ENCODE measurements at places on chromosomes 2 and 18.

DNA sequence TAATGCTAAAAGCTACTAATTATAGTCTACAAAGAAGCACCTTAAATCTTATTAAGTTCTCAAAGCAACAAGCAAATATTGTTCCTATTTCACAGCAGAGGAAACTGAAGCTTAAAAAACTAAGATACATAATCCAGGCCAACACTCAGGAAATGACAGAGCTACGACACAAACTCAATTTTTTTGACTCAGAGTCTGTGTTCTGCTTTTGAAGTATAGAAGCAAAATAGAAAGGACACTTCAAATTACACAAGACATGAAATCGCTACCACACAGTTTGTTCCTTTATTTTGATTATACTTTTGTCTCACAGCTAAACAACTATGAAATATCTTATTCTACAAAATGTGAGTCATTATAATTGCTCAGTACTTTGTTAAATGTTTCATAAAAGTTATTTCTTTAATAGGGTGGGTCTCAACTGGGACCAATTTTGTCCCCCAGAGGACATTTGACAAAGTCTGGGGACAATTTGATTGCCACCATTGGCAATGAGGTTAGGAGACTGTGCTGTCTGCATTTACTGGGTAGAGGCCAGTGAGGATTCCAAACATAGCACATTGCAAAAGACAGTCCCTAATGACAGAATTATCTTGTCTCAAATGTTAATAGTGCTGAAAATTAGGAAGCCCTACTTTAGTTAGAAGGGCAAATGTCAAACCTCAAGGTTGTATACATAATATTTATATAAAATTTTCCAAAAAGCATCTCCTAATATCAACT lies 101.5 kb upstream of the GRB14 start:
- H3K4me3 ChIP-seq: no peak overlapping the region
- peak overlapping the region; percentile 52 for H3K27ac ChIP-seq
- no peak for DNase-seq
- no peaks in the 10 kb centered on the region for H3K4me1 ChIP-seq
- H3K27me3 ChIP-seq: no peaks in the 10 kb centered on the region

- no peaks in the 10 kb centered on the region for H3K4me1 ChIP-seq
- no peaks in the 10 kb centered on the region for H3K36me3 ChIP-seq
These were observed 174.1 kb upstream of the ALPP start for GRCh38 chr2:232204457-232204931.

- H3K27ac ChIP-seq: no peak overlapping the region
- no peaks in the 10 kb centered on the region for H3K36me3 ChIP-seq
- H3K27me3 ChIP-seq: no peaks in the 10 kb centered on the region
- DNase-seq: no peak
- no peaks in the 10 kb centered on the region for H3K4me1 ChIP-seq
These were observed 88.1 kb downstream of the ASXL2 start for GRCh38 chr2:25790074-25790790.

GRCh38 chr18:11521853-11522252 lies 87.5 kb upstream of the SLC35G4 start:
- H3K36me3 ChIP-seq: no peaks in the 10 kb centered on the region
- H3K27ac ChIP-seq: no peak overlapping the region
- H3K4me3 ChIP-seq: no peak overlapping the region
- no peaks in the 10 kb centered on the region for H3K4me1 ChIP-seq

GRCh38 chr2:95667480-95667879 lies 75.7 kb downstream of the TRIM43 start:
- H3K4me1 ChIP-seq: no peaks in the 10 kb centered on the region
- H3K36me3 ChIP-seq: no peaks in the 10 kb centered on the region
- no peak for DNase-seq
- no peaks in the 10 kb centered on the region for H3K27me3 ChIP-seq

- H3K27ac ChIP-seq: no peak overlapping the region
- H3K4me1 ChIP-seq: no peaks in the 10 kb centered on the region
- H3K36me3 ChIP-seq: no peaks in the 10 kb centered on the region
- no peak for DNase-seq
- no peaks in the 10 kb centered on the region for H3K27me3 ChIP-seq
These were observed 61.4 kb downstream of the LHCGR start for GRCh38 chr2:48694149-48694548.

DNA sequence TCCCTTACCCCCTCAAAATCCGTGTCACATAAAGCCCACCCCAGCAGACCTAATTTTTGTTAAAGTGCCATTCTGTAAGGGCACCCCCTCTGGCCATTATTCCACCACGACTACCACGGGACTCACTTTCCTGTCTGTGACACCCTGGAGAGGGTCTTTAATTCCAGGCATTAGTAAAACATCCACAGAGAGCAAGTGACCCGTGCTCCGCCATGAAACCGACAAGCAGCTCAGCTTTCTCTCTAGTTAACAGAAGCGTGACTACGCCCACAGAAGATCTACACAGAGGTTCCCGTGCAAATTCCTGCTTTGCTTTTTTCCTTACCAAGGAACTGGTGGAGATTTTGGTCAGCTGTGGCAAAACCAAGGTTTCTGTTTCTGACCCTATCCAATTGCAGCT lies 4.4 kb downstream of the SIGLEC15 start:
- no peak overlapping the region for H3K27ac ChIP-seq
- no peak for DNase-seq
- H3K36me3 ChIP-seq: no peaks in the 10 kb centered on the region
- H3K27me3 ChIP-seq: no peaks in the 10 kb centered on the region

GRCh38 chr2:217932803-217933616 lies 69.8 kb downstream of the TNS1 start:
- H3K4me1 ChIP-seq: peaks cover 72% of the 10 kb centered on the region
- no peaks in the 10 kb centered on the region for H3K36me3 ChIP-seq
- H3K27me3 ChIP-seq: no peaks in the 10 kb centered on the region
- DNase-seq: no peak
- peak overlapping the region; percentile 65 for H3K4me3 ChIP-seq

DNA sequence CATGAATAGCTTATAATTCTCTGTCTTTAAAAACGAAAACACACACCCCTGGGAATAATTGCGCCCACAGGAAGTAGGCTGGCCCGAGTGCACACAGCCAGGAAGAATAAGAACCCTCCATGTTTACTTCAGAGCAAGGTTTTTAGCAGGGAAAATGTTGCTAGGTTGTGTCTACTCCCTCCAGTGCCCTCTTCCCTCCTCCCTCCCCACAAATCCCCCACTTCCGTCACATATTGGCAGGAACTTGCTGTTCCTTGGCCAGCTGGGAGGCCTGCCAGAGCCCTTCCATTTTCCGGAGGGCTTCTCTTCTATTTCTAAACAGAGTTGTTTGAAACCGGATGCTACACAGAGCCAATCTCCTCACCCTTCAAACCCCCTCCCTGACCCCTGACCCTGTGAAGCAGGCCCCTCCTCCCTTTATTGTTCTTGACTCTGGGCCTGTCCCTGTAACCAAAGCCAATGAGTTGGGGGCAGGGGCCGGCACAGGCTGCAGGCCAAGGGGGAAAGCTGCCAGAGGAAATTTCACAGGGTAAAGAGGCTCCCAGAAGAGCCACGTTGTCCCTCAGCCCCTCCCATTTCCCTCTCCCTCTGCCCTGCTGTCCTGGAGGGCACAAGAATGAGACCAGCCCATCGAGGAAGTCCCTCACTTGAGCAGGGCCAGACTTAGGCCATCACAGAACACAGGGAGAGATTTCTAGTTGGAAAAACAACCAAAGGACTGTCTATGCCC lies 49.8 kb upstream of the LGALSL start:
- peak overlapping the region; percentile 90 for H3K27ac ChIP-seq
- DNase-seq: peak; percentile 64
- H3K4me3 ChIP-seq: peak overlapping the region; percentile 6
- no peaks in the 10 kb centered on the region for H3K27me3 ChIP-seq
- H3K4me1 ChIP-seq: peaks cover 44% of the 10 kb centered on the region

- peak; percentile 23 for DNase-seq
- H3K27me3 ChIP-seq: no peaks in the 10 kb centered on the region
- H3K27ac ChIP-seq: no peak overlapping the region
- no peak overlapping the region for H3K4me3 ChIP-seq
- no peaks in the 10 kb centered on the region for H3K36me3 ChIP-seq
These were observed 117.4 kb upstream of the CWC22 start for GRCh38 chr2:180124273-180125139.

DNA sequence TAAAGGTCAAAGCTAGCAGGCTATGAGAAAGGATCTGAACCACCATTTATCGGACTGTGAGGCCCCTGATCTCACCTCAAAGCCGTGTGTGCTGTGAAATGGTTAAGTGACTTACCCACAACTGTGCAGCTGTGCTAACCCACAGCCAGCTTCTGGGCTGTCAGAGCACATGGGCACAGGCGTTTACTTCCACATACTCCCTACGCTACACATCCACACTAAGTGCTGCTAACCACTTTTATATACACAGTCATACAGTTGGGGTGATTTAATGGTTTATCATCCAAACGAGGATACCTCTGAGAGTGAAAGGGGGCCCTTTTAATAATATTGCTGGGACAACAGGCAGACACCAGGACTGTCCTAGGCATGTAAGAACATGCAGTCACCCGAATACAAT lies 37.3 kb downstream of the CYRIA start:
- H3K27me3 ChIP-seq: no peaks in the 10 kb centered on the region
- H3K4me3 ChIP-seq: no peak overlapping the region
- no peak for DNase-seq
- H3K4me1 ChIP-seq: peaks cover 25% of the 10 kb centered on the region
- H3K36me3 ChIP-seq: no peaks in the 10 kb centered on the region
- H3K27ac ChIP-seq: no peak overlapping the region

- H3K4me1 ChIP-seq: no peaks in the 10 kb centered on the region
- no peak overlapping the region for H3K4me3 ChIP-seq
- no peak for DNase-seq
- H3K27ac ChIP-seq: no peak overlapping the region
- H3K27me3 ChIP-seq: no peaks in the 10 kb centered on the region
These were observed 1.3 kb downstream of the NYAP2 start for GRCh38 chr2:225400546-225401400.

- peak; percentile 18 for DNase-seq
- no peaks in the 10 kb centered on the region for H3K27me3 ChIP-seq
- no peaks in the 10 kb centered on the region for H3K4me1 ChIP-seq
- no peak within 1 kb of the TSS for H3K27ac ChIP-seq
These were observed at the start of gene SCN1A for GRCh38 chr2:166127217-166128155. SCN1A (minus strand) TSS chr2:166128020; CDS start chr2:166073621, 54,399 bp downstream.

- H3K27me3 ChIP-seq: no peaks in the 10 kb centered on the region
- no peak for DNase-seq
- no peak overlapping the region for H3K27ac ChIP-seq
- peaks cover 5% of the 10 kb centered on the region for H3K4me1 ChIP-seq
These were observed 62.8 kb downstream of the NBEAL1 start for GRCh38 chr2:203077451-203077850.

DNA sequence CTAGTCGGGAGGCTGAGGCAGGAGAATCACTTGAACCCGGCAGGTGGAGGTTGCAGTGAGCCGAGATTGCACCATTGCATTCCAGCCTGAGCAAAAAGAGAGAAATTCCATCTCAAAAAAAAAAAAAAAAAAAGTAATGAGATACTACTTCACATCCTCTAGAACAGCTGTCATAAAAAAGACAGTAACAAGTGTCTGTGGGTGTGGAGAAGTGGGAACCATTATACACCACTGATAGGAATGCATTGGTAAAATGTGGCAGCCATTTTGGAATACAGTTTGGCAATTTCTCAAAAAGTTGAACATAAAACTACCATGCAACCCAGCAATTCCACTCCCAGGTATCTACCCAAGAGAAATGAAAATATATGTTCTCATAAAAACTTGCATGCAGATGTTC lies 166.6 kb downstream of the GREB1L start:
- no peak overlapping the region for H3K27ac ChIP-seq
- no peaks in the 10 kb centered on the region for H3K36me3 ChIP-seq
- H3K4me3 ChIP-seq: no peak overlapping the region
- no peak for DNase-seq
- H3K4me1 ChIP-seq: no peaks in the 10 kb centered on the region

DNA sequence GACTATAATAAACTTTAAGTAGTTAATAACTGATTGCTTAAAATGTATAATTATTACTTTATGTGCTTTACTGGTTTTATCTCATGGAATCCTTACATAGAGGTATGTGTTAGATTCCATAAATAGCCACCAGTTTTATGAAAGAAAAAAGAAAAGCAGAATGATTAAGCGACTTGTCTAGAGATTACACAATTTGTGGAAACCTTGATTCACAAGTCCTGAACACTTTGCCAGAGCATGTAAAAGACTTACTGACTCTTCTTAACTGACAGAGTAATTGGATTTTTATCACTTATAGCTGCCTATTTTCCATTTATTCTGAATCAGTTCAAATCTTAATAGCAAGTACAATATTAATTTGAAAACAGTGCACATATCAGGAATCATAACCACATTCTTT lies 448.7 kb upstream of the NETO1 start:
- H3K4me3 ChIP-seq: no peak overlapping the region
- no peaks in the 10 kb centered on the region for H3K36me3 ChIP-seq
- no peaks in the 10 kb centered on the region for H3K4me1 ChIP-seq
- H3K27me3 ChIP-seq: no peaks in the 10 kb centered on the region

GRCh38 chr2:105754011-105754410 lies 9.3 kb downstream of the NCK2 start:
- peaks cover 23% of the 10 kb centered on the region for H3K4me1 ChIP-seq
- DNase-seq: no peak
- no peak overlapping the region for H3K4me3 ChIP-seq
- no peaks in the 10 kb centered on the region for H3K27me3 ChIP-seq

DNA sequence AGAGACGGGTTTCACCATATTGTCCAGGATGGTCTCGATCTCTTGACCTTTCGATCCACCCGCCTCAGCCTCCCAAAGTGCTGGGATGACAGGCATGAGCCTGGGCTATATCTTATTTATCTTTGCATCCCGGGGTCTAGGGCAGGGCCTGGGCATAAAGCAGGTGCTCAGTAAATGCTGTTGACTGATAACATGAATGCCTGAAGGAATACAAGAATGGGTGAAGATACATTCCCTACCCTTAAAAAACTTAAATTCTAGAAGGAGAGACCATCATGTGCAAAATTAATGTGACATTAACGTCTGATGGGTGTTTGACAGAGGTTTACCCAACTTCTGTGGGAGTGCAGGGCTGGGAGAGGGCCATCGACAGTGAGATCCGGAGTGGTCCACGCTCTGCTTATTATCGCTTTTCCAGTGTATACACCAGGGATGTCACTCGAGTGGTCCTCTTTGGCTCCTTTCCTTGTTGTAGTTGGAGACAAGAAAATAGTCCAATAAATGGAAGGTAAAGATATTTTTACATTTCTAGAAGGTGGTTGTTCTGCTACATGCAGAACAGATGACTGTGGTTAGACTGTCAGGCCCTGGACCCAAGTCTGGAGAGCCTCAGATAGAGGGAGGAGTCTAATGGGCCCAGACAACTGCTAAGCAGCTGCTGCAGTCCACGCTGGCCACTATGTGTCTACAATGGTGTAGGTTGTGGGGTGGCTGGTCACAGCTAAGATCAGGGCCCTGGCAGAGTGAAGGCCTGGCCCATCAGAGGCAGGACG lies 131.7 kb downstream of the MYCN start:
- H3K4me3 ChIP-seq: no peak overlapping the region
- H3K36me3 ChIP-seq: no peaks in the 10 kb centered on the region
- no peak for DNase-seq
- H3K4me1 ChIP-seq: peaks cover 3% of the 10 kb centered on the region

- no peaks in the 10 kb centered on the region for H3K36me3 ChIP-seq
- H3K4me3 ChIP-seq: no peak overlapping the region
- no peak for DNase-seq
- H3K27ac ChIP-seq: peak overlapping the region; percentile 25
- H3K27me3 ChIP-seq: no peaks in the 10 kb centered on the region
These were observed 65.8 kb downstream of the RNF144A start for GRCh38 chr2:6982934-6983589.

- no peak for DNase-seq
- H3K4me1 ChIP-seq: peaks cover 34% of the 10 kb centered on the region
- no peaks in the 10 kb centered on the region for H3K36me3 ChIP-seq
- H3K27ac ChIP-seq: peak overlapping the region; percentile 4
- no peaks in the 10 kb centered on the region for H3K27me3 ChIP-seq
These were observed 137.1 kb downstream of the ZEB2 start for GRCh38 chr2:144382849-144383248.
